Adrenal gland (tissue), 19 donors: ENCODE measurements at places on chromosomes 2 and 18.

DNA sequence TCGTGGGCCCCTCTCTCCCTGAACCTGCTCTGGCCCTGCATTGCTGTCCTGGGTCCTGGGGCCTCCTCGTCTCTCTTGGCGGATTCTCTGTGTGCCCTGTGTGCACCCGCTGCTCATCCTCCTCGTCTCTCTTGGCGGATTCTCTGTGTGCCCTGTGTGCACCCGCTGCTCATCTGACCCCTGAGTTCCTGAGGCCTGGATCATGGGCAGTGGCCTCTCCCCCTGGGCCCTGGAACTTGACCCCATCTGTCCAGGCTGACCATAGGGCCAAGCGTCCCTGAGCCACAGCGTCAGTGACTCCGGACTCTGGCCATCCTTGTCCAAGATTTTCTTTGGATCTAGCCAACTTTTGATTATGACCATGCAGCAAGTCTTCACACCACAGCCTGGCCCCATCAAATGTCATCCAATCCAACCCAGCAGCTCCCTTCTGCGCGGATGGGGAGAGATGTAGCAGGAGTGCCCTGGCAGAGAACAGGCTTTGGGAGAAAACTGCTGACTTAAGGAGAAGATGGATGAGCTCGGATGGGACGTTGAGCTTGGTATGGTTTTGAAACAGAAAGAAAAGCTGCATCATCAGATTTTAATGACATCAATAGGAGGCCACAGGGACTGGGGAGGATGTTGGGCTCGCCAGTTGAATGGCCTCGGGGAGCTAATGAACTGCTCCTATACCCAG is 455.1 kb upstream of the HS6ST1 start:
- no peak for DNase-seq

GRCh38 chr18:79413901-79414300 is 18.2 kb downstream of the NFATC1 start:
- no peak for DNase-seq

DNA sequence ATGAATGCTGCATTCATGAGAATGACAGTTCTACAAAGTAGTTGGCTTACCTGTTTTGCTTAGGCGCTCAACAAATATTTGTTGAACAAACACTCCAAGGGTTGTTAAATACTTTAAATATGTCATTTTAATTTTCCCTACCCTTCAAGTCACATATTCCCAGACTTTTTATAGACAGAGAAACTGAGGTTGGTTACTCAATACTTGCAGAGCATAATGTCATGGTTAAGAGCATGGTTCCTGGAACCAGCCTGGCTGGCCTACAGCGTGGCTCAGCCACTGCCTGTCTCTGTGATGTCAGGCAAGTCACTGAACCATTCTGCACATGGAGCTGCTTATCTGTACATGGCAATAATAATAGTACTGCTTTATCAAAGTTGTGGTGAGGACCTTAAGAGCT is 120.0 kb upstream of the STK17B start:
- no peak for DNase-seq

DNA sequence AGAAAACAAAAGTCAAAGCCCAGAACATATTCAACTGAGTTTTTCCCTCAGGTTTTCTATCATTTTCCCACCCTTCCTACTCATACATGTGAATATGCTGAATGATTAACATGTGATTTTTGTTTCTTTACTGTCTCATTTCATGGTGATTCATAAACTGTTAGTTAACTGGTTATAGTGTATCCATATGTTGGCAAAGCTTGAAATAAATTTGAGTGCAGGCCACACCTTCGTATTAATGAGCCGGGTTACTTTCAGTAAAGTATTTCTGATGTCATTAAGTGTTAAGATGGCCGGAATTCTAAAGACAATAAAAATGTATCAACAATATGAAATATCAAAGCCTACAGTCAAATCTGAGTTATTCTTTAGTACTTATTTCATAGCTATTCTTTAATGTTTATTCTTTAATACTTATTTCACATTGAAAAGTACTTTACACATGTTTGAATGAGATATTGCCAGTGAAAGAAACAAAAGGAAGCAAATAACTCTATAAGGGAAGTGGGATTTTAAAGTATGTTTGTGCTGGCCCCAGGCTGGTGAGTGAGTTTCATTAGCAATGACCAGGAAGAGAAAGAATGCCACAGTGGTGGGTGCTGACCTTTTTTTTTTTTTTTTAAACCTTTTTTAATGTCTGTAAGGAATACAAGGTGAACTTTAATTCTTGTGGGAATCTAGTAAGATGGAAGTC is 178.6 kb downstream of the NEDD4L start:
- DNase-seq: no peak

- no peak for DNase-seq
Observed at GRCh38 chr2:229098801-229099200, 172.3 kb downstream of the PID1 start.

DNA sequence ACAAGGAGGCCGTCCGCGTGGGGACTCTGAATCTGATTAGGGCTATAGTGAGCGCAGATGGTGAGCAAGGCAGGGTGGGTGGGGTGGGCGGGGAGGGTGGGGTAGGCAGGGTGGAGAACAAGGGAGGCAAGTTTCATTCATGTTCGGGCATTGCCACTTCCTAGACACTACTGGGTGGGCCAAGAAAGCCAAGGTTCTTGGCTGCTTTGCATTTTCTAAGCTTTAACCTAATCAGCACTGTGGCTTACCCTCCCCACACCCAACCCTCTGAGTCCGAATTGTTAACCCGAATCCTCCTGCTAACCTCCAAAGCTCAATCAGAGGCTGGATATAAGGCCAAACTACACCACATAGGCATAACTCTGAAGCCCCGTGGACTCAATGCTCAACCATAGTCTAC is 18.1 kb downstream of the MROH2A start:
- no peak for DNase-seq

- no peak for DNase-seq
Observed at GRCh38 chr2:74593826-74594772, 39.6 kb downstream of the DOK1 start.

- no peak for DNase-seq
Observed at GRCh38 chr2:197349699-197350098, 39.1 kb upstream of the ANKRD44 start.
